NCI-H2107 (cell line): ENCODE measurements at places on chromosomes 4 and X.

DNA sequence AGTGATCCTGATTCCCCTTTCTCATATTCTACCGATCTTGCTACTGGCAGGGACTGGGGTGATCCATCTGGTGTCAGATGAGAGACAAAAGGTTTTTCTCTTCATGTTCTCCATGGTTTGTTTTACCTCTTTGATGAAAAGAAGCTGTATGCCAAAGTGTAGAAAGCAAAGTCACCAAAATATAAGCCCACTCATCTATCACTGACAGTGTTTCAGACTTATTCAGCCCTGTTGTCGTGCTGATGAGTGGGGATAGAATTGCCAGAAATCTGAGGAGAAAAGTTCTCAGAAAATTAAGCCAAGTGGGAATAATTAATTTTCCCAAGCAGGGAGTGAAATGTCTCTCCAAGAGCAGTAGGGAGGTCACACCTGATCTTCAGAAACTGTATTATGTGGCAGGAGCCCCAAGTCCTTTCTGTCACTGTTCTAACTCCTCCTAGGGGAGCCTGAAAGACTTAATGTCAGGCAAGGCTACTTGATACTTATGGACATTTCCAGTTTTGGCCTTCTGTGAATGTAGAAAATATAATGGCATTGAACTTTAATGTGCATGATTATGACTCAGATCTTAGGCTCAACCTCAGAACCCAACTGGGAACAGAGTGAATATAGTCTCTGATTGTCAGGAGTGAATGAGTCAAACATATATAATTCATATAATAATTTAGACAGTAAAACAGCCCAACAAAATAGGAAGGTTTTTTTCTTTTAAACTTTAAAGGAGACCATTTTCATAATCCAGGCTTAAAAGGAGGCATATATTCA is 298.1 kb downstream of the ANKRD50 start:
- no peak for DNase-seq

GRCh38 chr4:133713340-133713739 is 488.2 kb downstream of the PABPC4L start:
- DNase-seq: no peak

GRCh38 chr4:94660614-94661013 is 97.1 kb upstream of the BMPR1B start:
- DNase-seq: no peak

GRCh38 chr4:182924497-182924896 is 7.3 kb upstream of the DCTD start:
- no peak for DNase-seq

DNA sequence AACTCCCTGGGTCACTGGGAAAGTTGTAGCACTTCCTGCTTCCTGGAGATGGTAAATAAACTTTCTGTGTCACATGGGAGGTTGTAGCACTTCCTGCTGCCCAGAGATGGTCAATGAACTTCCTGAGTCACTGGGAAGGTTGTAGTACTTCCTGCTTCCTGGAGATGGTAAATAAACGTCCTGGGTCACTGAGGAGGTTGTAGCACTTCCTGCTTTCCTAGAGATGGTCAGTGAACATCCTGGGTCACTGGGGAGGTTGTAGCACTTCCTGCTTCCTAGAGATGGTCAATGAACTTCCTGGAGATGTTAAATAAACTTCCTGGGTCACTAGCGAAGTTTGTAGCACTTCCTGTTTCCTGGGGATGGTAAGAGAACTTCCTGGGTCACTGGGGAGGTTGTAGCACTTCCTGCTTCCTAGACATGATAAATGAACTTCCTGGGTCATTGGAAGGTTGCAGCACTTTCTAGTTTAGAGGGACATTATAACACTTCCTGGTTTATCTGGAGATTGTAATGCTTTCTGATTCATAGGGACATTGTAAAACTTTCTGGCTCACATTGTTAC is 62.3 kb upstream of the CD99 start:
- no peak for DNase-seq

- DNase-seq: no peak
These were observed 1535.3 kb upstream of the PCDH10 start for GRCh38 chr4:131613824-131614216.

GRCh38 chr4:70183168-70183939 is 12.2 kb upstream of the ODAM start:
- DNase-seq: no peak

- DNase-seq: no peak
These were observed 188.1 kb downstream of the PAPSS1 start for GRCh38 chr4:107531927-107532326.

DNA sequence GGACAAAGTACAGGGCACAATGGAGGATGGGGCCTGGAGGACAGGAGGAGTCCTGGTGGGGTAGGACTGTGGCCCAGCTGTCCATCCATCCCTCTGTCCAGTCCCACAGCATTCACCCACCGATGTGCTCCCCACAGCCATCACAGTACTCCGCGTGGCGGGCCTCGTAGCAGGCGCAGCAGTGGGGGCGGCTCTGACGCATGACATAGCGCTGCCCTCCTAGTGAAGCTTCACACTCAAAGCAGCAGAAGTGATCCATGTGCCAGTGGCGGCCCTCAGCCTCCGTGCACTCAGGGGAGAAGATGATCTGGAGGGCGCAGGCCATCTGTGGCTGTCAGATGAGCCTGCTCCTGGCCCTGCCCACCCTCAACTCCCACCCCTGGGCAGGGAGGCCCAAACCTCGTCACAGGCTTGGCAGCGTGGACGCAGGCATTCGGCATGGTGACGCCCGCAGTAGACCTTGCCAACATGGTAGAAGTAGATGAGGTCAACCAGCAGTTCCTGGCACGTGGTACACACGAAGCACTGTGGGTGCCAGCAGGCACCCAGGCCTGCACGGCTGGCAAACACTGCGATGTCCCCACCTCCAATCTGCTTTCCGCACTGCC is 6.3 kb downstream of the PLP2 start:
- DNase-seq: no peak

DNA sequence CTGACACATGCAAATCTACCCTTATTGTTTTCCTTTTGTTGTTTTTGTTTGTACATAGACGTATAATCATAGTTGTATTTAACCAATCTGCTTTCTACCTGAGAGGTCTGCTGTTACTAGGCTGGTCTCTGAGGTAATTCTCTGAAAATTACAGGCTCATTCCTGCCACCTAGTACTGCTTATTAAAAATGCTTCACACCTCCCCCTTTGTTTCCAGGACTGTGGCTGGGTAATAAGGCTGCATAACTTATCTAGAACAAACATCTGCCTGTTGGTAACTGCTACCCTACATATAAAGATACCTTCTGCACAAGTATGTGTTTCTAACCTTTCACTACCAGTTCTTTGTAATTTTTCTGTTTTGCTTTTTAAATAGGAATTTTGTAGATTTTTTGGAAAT is 34.2 kb downstream of the COX7B2 start:
- no peak for DNase-seq

DNA sequence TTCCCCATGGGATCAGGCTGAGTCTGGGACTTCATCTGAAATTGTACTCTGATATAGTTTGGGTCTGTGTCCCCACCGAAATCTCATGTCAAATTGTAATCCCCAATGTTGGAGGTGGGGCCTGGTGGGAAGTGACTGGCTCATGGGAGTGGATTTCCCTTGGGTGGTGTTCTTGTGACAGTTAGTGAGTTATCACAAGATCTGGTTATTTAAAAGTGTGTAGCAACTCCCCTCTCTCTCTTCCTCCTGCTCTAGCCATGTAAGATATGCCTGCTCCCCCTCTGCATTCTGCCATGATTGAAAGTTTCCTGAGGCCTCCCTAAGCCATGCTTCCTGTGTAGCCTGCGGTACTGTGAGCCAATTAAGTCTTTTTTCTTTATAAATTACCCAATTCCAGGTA is 61.0 kb downstream of the RASGEF1B start:
- no peak for DNase-seq

GRCh38 chr4:10662937-10663336 is 21.6 kb downstream of the CLNK start:
- no peak for DNase-seq

DNA sequence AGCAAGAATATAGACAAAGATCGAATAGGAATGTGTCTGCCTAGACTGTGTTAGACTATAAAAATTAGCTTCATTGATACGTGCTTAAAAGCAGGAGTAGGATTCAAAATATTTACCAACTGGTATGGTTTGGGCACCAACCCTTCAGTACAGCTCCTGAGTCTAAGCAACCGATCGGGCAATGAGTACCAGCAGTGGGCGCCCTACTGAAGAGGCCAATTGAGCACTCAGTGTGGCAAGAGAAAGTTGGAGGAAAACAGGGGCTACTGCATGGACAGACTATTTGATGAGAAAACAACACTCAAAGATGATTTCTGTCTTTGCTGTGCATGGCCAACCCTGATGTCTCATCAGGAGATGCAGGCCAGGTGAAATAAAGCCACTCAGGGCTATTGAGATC is 176.0 kb upstream of the NWD2 start:
- DNase-seq: no peak

DNA sequence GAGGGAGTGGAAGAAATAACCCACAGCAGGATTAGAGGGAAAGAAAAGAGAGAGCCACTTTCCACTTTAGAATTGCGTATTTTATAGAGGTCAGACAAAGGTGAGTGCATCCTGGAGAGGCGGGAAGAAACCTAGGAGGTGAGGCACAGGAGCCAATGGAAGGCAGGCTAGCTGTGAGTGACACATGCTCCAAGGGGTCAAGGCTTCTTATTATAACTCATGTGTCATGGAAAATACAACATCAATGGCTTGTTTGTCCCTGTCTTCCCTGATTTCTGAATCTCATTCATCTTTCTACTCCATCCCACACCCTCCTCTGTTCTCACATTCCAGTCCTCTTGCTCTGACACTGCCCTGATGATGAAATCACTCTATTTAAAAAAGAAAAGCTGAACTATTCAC is 14.4 kb downstream of the ANXA3 start:
- DNase-seq: no peak

- no peak for DNase-seq
These were observed 344.1 kb upstream of the GATB start for GRCh38 chr4:152104901-152105357.

- DNase-seq: no peak
These were observed 415.0 kb downstream of the CCSER1 start for GRCh38 chr4:90542216-90542615.
